Activated CD8-positive, alpha-beta T cell treated with anti-CD3 and anti-CD28 coated beads for 36 hours (primary cell): ENCODE measurements at places on chromosomes 7 and 10. TPM values are rescaled to one million over a fixed set of nuclear protein-coding genes. Genes with fewer than 3 reads are reported as not detected.

TOMM7 gene
- total RNA-seq = 240 TPM

MARVELD1 gene
- 2.9 TPM for total RNA-seq

NDUFA5 gene
- total RNA-seq = 62.8 TPM

DNA sequence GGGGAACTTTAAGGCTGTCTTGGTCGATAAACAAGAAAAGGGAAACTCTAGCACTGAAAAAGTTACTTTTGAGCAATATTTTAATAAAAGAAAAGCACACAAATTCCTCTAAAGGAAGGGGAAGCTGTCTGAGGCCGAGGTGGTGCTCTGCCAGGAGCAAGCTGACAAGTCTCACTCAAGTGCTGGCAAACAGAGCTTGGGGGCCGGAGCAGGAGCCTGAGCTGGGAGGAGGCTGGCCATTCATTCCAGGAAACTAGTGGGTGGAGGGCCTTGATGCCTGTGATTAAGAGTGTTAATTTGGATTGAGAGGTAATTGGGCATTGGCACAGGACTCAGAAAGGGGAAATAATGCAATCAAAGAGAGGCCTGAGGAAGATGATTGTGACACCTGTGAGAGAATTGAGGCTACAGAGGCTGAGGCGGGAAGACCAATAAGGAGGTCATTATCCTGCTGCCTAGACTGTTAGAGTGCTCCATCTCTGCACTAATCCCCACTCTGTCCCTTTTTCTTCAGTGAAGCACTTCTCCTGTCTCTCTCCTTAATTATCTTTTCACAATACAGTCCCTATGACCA is 154.9 kb upstream of the COL1A2 start:
- no peak for DNase-seq
- H3K27ac ChIP-seq = no peak overlapping the region
- H3K36me3 ChIP-seq = no peaks in the 10 kb centered on the region
- no peaks in the 10 kb centered on the region for H3K27me3 ChIP-seq
- no peaks in the 10 kb centered on the region for H3K4me1 ChIP-seq

GRCh38 chr10:18793951-18794350 is 134.7 kb downstream of the ARL5B start:
- H3K36me3 ChIP-seq = no peaks in the 10 kb centered on the region
- H3K27ac ChIP-seq = no peak overlapping the region
- H3K4me1 ChIP-seq = no peaks in the 10 kb centered on the region
- DNase-seq = no peak
- H3K4me3 ChIP-seq = no peak overlapping the region

- H3K4me1 ChIP-seq = no peaks in the 10 kb centered on the region
- H3K36me3 ChIP-seq = no peaks in the 10 kb centered on the region
- H3K27ac ChIP-seq = no peak overlapping the region
- H3K4me3 ChIP-seq = no peak overlapping the region
- no peaks in the 10 kb centered on the region for H3K27me3 ChIP-seq
These were observed 293.4 kb upstream of the DKK1 start for GRCh38 chr10:52020702-52021101.

DNA sequence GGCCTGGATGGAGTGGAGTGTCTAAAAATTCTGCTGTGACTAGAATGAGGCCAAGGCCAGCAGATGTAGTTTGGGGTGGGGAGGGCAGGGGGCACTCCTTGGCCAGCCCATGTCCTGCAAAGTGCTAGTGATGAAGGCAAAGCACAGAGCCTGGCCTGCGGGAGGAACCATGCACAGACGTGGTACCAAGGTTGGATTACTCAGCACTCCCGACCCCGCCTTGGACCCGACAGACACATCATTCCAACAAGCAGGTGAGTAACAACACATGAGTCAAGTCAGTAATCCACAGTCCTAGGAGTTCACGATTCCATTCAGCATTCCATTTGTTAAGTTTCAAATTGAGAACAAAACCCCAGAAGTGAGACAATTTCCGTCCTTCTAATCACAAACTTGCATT is 317.3 kb downstream of the TCERG1L start:
- no peak overlapping the region for H3K4me3 ChIP-seq
- no peaks in the 10 kb centered on the region for H3K36me3 ChIP-seq
- no peaks in the 10 kb centered on the region for H3K4me1 ChIP-seq
- H3K27me3 ChIP-seq = no peaks in the 10 kb centered on the region
- no peak overlapping the region for H3K27ac ChIP-seq
- no peak for DNase-seq

GRCh38 chr7:100091411-100092181 is 2.8 kb downstream of the COPS6 start:
- H3K27ac ChIP-seq = peak overlapping the region; percentile 97
- peaks cover 52% of the 10 kb centered on the region for H3K36me3 ChIP-seq
- no peaks in the 10 kb centered on the region for H3K27me3 ChIP-seq
- DNase-seq = peak; percentile 35

- H3K27ac ChIP-seq = no peak overlapping the region
- H3K27me3 ChIP-seq = no peaks in the 10 kb centered on the region
- no peak for DNase-seq
- no peak overlapping the region for H3K4me3 ChIP-seq
These were observed 278.3 kb upstream of the SP8 start for GRCh38 chr7:21064698-21065648.

DNA sequence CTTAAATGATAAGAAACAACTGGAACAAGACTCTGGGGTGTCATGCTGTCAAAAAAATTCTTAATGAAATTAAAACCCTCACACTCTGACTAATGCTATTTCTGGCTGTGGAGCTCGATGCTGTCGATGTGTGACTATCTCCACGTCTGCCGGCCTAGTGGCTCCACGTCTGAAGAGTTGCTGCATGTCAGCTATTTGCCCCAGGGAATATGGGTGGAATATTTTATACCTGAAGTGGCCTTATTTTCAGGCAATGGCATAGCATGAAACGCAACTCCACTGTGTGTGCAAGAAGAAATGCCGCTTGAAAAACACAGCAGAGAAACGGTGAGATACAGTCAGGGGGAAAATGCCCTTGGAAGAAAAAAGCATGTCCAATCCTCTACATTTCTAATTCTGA is 50.9 kb upstream of the MGMT start:
- H3K4me1 ChIP-seq = no peaks in the 10 kb centered on the region
- H3K4me3 ChIP-seq = no peak overlapping the region

GRCh38 chr10:24307696-24308485 is 99.0 kb downstream of the KIAA1217 start:
- H3K4me1 ChIP-seq = no peaks in the 10 kb centered on the region
- DNase-seq = no peak
- no peaks in the 10 kb centered on the region for H3K36me3 ChIP-seq
- H3K27me3 ChIP-seq = peaks cover 3% of the 10 kb centered on the region
- no peak overlapping the region for H3K4me3 ChIP-seq

GRCh38 chr10:79193694-79194382 is 125.1 kb downstream of the ZMIZ1 start:
- no peak overlapping the region for H3K4me3 ChIP-seq
- H3K27me3 ChIP-seq = no peaks in the 10 kb centered on the region
- DNase-seq = no peak
- H3K36me3 ChIP-seq = no peaks in the 10 kb centered on the region

- H3K4me1 ChIP-seq = no peaks in the 10 kb centered on the region
- H3K27ac ChIP-seq = no peak overlapping the region
- H3K36me3 ChIP-seq = no peaks in the 10 kb centered on the region
- H3K4me3 ChIP-seq = no peak overlapping the region
- H3K27me3 ChIP-seq = peaks cover 8% of the 10 kb centered on the region
These were observed 46.0 kb upstream of the HPS1 start for GRCh38 chr10:98492763-98493162.
